Stimulated activated CD8-positive, alpha-beta memory T cell treated with anti-CD3 and anti-CD28 coated beads, Interleukin-4, amount 100 ng/mL, for 48 hours (primary cell): ENCODE measurements at places on chromosomes 6 and 20.

- DNase-seq = no peak
Measured at GRCh38 chr6:100568255-100568654, 103.5 kb upstream of the SIM1 start.

DNA sequence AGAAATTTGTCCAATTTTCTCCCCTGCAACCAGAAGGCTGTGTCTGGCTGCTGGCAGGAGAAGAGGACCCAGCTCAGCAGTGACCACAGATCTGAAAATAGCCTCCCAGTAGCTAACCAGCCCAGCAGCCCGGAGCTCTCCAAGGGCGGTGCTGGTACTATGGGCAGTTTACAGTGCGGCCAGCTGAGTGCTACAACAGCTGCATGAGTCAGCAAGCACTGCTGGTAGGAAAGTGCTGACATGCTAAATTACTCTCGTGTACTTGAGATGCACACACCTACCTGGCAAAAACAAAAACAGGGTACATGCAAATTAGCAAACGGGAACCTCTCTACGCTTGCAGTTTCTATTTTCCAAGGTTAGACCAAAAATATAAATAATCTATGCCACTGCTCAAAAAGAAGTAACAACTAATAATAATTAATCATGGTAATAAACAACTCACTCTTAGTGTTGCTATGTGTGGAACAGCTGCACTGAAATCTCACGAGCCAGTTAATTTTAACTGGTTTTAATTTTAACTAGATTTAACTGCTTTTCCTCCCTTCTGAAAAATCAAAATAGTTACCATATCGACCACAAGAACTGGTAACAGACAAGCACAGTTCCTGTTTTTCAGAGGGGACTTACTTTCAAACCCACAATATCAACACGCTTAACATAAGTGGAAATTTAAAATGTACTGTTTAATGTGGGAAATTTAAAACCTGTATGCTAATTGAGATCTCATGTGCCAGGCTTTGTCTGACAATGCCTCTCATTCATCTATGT is 10.8 kb downstream of the BACH2 start:
- peak; percentile 68 for DNase-seq

GRCh38 chr6:157635388-157636244 is 187.4 kb upstream of the SNX9 start:
- DNase-seq = no peak

GRCh38 chr6:56062836-56063235 is 184.5 kb downstream of the COL21A1 start:
- DNase-seq = no peak

DNA sequence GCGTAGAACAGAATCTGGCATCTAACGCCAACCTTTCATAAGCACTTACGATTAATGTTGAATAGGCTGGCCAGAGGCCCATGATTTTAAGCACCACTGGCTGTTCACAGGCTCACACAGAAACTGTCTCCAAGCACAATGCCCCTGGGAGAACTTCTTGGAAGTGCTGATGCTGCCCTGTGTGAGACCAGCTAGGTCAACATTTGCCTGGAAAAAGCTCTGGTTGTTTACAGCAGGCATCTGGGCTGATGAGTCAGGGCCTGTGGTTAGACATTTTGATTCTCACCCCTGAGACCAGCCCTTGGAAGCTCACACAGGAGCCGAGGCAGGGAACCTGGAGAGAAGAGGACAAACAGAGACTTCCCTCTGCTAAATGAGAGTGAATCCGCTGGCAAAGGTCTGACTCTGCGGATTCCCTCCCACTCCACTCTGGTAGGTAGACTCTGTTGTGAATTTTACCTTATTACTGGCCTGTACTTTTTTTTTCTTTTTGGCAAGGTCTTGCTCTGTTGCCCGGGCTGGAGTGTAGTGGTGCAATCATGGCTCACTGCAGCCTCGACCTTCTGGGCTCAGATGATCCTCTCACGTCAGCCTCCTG is 6.8 kb upstream of the SULF2 start:
- DNase-seq = no peak

GRCh38 chr6:137214931-137215330 is 4.3 kb downstream of the IFNGR1 start:
- no peak for DNase-seq
